ENCODE measurements at places on chromosomes 3 and 15.

DNA sequence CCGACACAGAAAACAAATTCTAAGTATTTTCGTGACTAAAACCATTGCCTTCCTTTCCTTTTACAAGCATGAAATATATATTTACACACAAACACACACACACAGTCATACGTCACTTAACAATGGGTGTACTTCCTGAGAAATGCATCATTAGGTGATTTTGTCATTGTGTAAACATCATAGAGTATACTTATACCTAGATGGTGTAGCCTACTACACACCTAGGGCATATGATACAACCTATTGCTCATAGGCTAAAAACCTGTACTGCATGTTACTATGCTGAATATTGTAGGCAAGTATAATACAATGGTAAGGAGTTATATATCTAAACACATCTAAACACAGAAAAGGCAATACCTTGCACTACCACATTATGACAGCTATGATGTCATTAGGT, 28.6 kb downstream of the COL6A5 start:
- no peak for DNase-seq

DNA sequence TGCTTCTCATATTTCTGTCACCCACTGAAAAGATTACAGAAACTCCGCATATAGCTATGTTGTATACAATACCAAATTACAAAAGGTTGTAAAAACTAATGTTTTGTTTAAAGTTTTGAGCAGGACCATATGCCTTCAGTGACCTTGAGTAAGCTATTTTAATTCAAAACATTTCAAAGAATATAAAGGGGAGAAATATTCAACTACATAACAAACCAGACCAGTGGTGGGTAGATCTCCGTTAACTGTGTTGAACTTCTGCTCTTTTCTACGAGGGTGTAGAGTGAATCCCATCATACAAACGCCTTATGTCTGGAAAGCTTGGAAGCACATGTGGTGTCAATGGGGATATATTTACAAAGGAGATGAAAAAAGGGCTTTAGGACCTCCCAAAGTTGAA, 68.4 kb upstream of the NR2F2 start:
- no peak for DNase-seq

DNA sequence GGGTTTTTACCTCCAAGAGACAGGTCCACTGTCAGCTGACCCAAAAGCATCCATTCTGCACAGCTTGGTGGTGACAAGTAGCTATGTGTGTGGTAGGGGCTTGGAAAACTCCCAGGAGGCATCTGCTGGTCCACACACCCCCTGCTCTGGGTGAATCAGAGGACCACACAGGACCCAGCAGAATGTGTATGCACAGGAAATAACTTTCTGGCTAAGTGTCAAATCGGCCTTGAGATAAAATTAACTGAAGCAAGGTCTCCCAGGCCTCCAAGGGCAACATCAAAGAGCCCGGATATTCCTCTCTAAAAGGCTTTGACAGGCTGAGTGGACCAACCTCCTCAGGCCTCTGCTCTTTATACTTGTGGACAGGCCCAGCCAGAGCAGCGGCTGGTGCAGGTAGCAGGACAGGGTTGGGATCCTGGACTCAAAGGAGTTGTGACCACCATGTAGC, 66.5 kb downstream of the CTNNB1 start:
- no peak for DNase-seq

- no peak for DNase-seq
Measured at GRCh38 chr3:61796911-61797310, 235.5 kb downstream of the PTPRG start.

DNA sequence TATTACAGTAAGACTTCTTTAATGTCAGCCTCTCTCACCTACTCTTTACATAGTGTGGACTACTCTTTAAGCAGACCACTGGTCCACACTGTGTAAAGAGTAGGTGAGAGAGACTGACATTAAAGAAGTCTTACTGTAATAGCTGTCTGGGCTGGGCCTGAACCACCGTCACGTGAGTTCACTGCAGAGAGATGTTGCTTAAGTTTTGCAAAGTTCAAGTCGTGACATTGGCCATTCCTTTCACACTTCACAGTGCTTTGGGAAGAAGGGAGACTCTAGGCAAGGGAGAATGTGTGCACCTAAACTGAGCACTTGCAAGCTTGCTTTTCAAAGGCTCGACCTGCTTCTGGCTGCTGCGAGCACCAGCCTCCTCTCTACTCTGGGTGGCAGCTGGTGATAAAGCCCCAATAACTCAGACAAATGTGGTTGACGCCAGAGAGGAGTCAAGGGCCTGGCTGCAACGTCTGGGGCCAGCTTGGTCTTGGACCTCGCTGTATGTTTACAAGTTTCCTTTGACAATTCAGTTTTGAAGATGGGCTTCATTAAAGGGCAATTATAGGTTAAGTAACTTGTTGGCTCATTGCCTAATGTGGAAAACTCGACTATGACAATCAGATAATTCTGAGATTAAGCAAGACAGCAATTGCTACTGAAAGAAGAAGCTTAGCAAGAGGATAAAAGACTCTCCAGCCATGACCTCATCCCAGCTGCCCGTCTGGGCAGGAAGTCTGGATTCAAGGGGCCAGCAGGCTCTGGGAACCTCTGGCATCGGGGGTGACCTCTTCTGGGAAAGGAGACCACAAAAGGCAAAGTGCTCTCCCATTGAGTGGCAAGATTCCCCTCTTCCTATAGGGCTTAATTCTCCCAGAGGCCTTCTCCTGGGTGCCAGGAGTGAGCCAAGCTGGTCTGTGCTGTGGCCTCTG, 242.1 kb upstream of the TLE3 start:
- DNase-seq = no peak

- no peak for DNase-seq
Measured at GRCh38 chr3:78820542-78820941, 947.3 kb downstream of the ROBO1 start.

DNA sequence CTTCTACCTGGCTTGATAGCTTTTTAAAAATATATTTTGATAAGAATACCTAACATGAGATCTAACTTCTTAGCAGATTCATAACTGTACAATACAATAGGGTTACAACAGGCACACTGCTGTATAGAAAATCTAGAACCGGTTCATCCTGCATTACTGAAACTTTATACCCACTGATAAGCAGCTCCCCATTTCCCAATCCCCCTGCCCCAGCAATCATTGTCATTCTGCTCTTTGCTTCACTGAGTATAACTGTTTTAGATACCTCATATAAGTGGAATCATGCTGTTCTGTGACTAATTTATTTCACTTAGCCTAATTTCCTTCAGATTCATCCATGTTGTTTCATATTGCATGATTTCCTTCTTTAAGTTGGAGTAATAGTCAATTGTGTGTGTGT, 906.0 kb downstream of the GBE1 start:
- DNase-seq = no peak

DNA sequence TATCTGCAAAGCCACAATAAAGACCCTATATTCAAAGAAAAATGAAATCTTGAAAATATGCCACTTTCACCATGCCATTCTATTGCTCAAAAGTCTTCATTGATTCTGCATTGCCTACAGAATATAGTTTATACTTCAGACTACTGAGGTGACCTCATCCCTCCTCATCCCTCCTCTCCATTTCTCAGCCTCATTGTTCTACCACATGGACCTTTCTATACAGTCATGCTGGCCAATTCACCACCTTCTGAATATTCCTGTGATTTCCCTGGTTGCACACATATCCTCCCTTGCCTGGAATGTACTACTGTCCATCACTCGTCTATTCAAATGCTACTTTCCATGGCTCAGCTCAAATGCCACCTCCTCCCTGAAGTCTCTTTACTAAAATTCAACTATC, 3.5 kb upstream of the COL8A1 start:
- DNase-seq = no peak

- DNase-seq = no peak
Measured at GRCh38 chr3:46889381-46890110, 12.0 kb downstream of the PTH1R start.

- no peak for DNase-seq
Measured at GRCh38 chr3:12342151-12342550, 53.3 kb downstream of the PPARG start.

DNA sequence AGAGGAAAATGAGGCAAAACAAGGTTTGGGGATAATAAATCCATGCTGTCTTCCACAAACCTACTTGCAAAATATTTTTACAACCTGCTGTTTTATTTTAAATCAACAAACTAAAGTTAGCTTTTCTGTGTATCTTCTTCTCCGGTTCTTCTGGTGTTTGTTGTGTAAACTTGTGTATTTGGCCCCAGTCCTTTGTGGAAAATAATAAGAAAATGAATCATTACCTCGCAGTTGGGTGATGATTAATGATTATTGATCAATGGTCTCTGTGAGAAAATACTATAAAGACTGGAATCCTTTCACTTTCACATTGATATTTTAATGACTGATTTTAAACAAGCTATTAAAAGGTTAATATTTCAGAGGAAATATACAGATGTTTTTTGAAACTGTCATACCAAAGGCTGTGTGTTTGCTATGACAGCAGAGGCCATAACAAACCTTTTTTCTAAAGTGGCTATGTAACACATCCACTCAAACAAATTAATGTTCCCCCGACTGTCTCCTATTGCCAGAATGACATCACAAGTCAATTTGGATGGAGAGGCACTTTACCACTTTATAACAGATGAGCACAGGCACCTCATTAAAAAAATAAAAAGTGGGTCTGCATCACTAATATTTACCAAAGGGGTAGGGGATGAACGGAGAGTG, 152.5 kb downstream of the MEX3B start:
- DNase-seq = no peak

DNA sequence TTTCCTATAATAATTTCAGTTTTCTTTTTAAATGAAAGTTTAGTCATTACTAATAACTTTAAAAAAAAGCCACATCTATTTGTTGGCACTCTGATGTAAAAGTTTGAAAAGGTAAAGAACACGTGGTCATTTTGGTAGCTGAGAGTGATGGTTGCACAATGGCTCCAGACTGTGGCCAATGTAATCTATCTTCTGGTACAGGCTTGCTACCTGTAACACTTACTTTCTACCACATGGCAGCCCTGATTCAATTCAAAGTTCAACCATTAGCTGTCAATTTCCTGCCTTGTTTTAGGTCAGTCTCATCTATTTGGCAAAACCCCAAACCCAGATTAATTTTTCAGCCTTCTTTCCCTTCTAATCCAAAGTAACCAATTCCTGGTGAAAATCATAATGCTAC, 126.1 kb downstream of the TUSC7 start:
- DNase-seq = no peak

- no peak for DNase-seq
Measured at GRCh38 chr15:70088887-70089691, 8.6 kb downstream of the TLE3 start.

DNA sequence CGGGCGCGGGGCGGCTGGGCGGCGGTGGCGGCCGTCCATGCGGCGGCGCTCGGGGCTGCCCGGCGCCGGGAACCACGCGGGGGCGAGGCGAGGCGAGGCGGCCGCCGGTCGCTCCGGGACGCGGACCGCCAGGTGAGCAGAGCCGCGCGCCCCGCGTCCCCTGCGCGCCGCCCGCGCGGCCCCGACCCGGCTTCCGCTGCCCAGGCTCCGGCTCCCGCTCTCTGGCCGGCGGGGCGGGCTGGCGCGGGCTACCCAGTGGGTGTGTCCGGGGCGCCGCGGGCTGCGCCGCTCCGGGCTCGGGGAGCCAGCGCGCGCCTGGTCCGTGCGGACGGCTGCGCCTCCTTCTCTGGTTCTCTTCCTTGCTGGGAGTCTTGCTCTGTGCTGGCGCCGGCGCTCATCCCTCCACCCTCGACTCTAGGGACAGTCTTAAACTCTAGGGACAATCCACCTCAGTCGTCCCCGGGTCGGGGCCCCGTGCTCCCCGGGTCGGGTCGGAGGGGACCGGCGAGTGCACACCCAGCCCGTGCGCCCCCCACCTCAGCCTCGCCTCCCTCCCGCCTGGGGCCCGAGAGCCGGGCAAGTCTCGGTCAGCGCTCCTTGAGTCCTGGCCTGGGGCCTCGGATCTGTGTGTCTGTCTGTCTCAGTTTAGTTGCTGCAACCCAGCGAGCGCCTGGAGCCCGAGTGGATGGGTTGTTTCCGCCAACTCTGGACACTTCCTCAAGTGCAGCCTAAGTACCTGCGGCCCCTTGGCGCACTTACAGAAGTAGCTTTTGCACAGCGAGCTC, 488 bp downstream of the THSD4 start:
- peak; percentile 4 for DNase-seq

GRCh38 chr3:115788921-115789470, 165.7 kb downstream of the GAP43 start:
- DNase-seq = no peak

Data from activated naive CD4-positive, alpha-beta T cell treated with anti-CD3 and anti-CD28 coated beads for 36 hours (primary cell).